ENCODE measurements at places on chromosomes 13 and 19. TPM values are rescaled to one million over a fixed set of nuclear protein-coding genes. Genes with fewer than 3 reads are reported as not detected.

- no peak for DNase-seq
These were observed 26.5 kb downstream of the ZNF607 start for GRCh38 chr19:37692956-37693620.

- peak; percentile 67 for DNase-seq
These were observed 21.9 kb downstream of the ANKRD27 start for GRCh38 chr19:32652894-32653598.

DNA sequence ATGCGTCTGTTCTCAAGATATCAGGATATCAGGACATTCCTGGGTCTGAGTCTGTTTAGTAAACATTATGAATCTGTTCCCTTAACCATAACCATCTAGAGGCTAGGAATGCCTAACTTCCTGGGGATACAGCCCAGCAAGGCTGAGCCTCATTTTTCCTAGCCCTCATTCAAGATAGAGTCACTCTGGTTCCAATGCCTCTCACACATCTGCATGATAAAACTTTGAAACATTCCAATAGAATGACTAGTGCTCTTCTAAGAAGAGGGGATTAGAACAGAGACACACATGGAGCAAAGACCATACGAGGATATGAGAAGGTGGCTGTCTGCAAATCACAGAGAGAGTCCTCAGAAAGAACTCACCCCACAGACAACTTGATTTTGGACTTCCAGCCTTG, 20.6 kb upstream of the CABP5 start:
- DNase-seq = no peak

The SH2D3A gene
- total RNA-seq = 5.1 TPM

- no peak for DNase-seq
These were observed 3.0 kb downstream of the KCNC3 start for GRCh38 chr19:50326101-50326664.

The KCNN1 gene
- not detected for total RNA-seq

The ASPDH gene
- total RNA-seq = not detected
